ENCODE measurements at places on chromosomes 2 and 18. TPM values are rescaled to one million over a fixed set of nuclear protein-coding genes. Genes with fewer than 3 reads are reported as not detected.
A peak's percentile ranks its signal among the peaks of the same experiment; 100 is the strongest.

The ANKRD53 gene
- total RNA-seq: 1.4 TPM

The SFTPB gene
- not detected for total RNA-seq

DNA sequence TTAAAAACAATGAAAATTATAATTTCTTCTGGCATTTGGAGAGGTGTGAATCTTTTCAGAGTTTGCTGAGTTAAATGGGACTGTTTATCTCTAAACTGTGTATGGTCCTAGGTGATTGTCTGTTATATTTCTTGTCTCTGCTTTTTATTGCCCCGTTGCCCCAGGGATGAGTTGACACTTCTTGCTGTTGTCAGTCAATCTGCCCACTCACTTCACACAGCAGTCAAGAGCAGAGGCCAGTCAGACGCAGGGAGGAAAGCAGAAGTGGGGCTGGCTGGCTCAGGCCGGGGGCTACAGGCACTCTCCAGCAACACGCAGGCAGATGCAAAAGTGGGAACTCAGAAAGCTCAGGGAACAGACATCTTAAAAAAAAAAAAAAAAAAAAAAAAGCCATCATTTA lies 365.2 kb downstream of the CLIP4 start:
- DNase-seq: no peak

DNA sequence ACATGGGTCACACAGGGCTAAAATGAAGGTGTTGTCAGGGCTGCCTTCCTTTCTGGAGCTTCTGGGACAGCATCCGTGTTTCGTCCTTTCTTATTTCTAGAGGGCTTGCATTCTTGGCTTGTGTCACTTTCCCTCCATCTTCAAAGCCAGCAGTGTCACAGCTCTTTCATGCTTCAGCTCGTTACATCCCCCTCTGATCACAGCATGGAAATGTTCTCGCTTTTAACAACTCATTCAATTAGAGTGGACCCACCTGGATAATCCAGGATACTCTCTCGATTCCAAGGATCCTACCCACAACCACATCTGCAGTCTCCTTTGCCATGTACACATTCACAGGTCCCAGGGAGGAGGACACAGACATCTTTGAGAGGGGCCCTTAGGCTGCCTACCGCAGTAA lies 316.2 kb upstream of the FIGN start:
- DNase-seq: no peak

DNA sequence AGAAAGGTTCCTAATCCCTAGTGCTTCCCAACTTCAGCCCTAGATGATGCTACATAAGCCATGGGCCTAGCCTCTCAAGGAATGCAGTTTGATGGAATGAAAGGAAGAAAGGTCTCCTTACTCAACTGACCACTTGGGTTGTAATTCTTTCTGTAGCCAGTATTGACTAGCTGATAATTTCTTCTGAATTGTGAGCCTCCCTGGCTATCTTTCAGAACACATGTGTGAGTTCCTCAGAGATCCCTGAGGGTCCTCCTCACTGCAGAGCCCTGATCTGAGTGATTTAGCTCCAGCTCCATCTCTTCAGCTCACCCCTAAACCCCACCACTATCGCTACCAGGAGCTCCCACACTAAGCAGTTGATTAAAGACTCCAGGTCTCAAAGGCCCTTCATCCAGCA lies 31.5 kb downstream of the CFAP210 start:
- no peak for DNase-seq

The MRO gene
- total RNA-seq: 1.4 TPM

DNA sequence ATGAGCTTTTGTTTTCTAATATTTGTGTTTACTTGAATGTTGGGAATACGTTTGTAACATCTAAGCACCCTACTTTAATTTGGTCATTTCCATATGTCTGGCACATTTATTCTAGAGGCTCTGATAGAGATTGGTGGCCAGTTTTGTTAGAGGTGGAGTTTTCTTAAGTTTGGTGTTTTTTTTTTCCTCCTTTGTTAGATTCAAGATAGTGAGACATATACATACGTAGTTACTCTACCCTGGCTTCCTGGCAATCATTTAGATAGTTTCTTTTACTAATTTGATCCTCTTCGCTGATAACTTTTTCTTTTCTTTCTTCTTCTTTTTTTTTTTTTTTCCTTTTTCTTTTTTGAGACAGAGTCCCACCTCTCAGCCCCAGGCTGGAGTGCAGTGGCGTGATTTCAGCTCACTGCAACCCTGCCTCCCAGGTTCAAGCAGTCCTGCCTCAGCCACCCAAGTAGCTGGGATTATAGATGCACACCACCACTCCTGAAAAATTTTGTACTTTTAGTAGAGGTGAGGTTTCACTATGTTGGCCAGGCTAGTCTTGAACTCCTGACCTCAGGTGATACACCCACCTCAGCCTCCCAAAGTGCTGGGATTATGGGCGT lies 26.6 kb downstream of the SMCHD1 start:
- no peak for DNase-seq

DNA sequence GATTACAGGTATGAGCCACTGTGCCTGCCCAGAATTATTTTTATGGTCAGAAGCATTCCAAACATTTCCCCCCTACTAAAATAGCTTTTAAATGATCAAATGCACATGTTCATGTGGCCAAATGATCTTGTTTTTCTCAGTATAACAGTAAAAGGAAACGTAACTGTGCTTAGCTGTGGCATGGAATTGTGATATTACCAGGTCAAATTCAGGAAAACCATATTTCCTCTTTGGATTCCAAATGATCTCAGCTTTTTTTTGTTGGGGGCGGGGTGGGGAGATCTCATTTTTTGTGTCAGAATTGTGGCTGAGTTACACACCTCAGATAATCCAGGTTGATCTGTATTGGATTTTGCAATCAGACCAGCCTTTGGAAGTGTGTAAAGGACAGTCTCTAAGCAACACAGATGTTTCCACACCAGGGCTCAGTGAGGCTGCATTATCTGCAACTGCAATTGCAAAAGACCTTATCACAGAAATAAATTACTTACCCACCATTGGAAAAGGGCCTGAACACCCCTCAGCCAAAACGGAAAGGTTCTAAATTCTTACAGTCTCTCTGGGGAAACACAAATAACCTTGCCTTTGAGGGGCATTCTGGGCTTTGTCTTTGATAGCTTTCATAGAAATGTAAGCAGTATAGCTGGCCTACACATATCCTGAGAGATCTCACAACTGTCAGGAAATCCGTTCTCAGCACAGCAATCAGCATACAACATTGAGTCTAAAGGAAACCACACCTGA lies 8.4 kb downstream of the CASP10 start:
- DNase-seq: no peak

DNA sequence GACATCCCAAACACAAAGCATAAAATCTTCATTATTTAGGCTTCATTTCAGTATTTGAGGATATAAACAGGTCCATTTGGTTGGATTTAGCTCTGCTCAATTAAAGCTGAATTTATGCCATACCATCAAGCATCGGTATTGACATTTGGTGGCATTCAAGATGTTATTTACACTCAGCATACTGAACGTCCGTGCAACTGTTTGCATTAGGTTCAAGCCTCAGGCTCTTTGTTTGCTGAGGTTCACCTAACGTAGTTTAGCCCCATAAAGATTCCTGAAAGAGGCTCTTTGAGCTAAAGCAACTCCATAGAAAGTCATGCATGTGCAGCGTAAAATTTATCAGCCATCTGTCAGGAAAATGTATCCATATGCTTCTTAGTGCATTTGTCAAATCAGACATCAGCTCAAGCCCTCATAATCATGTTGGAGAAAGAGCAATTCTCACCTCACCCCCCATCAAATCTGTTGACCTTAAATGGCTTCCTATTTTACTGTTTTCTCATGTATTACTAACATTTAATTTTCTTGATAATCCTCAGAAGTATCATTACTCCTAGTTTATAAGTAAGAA lies 366.9 kb downstream of the EPHA4 start:
- DNase-seq: no peak

GRCh38 chr2:151637271-151637781 lies 97.0 kb downstream of the NEB start:
- no peak for DNase-seq

- no peak for DNase-seq
Measured at GRCh38 chr2:213286161-213286560, 1.9 kb downstream of the SPAG16 start.

DNA sequence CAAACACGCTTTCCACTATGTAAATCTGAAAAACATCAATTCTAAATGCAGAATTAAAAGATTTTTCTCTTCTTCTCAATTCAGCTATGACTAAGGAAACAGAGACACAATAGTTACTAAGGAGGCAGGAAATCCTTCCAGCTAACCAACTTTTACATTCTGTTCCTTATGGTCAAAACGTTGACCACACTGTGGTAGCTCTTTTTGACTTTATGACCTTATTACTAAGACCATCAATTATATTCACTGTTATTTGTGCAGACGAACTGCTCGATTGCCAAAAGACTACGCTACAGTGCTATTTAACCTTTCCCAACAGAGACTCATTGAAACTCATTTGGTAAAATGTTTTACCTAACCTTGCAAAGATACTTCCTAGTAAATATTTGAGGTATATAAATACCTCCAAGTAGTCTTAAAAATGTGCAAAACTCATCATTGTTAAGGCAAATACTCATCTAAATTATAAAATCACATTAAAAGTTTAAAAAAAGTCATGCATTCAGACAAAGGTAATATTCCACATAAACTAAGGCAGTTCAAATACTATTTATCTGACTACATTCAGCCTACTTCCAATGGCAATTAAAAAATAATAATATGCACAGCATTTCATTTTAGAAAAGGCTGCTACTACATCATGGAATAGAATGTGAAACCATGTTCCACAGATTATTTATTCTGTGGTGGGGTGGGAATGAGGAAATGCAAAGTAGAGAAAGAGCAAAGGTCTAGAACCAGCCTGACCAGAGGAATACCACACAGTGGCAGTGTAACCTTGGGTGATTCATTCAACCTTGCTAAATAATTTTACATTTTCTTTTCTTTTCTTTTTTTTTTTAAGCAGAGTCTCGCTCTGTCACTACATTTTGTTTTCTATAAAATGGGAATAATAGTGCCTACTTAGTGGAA lies 139.9 kb downstream of the THADA start:
- DNase-seq: no peak

DNA sequence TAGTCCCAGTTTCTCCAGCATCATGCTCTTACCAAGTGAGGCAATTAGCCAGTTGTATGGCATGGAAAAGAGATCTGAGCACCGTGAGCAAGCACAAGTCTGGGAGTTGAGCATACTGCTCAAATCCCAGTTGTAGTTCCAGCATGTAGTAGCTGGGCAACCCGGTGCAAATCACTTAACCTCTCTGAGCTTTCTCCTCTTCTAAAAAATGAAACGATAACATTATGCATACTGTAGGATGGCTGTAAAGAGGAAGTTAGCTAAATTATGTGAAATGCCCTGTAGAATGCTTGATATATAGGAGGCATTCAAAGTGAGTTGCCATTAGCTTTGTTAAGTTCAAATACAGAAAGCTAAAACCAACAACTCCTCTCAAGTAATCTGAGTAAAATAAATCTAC lies 164.0 kb upstream of the ZEB2 start:
- no peak for DNase-seq

The CNDP1 gene
- total RNA-seq: not detected

- DNase-seq: no peak
Measured at GRCh38 chr2:60633615-60634014, 80.2 kb upstream of the BCL11A start.

The CYRIA gene
- total RNA-seq: 23.5 TPM

GRCh38 chr18:67545681-67546080 lies 29.2 kb upstream of the DSEL start:
- no peak for DNase-seq

The FZD7 gene
- 32.0 TPM for total RNA-seq

DNA sequence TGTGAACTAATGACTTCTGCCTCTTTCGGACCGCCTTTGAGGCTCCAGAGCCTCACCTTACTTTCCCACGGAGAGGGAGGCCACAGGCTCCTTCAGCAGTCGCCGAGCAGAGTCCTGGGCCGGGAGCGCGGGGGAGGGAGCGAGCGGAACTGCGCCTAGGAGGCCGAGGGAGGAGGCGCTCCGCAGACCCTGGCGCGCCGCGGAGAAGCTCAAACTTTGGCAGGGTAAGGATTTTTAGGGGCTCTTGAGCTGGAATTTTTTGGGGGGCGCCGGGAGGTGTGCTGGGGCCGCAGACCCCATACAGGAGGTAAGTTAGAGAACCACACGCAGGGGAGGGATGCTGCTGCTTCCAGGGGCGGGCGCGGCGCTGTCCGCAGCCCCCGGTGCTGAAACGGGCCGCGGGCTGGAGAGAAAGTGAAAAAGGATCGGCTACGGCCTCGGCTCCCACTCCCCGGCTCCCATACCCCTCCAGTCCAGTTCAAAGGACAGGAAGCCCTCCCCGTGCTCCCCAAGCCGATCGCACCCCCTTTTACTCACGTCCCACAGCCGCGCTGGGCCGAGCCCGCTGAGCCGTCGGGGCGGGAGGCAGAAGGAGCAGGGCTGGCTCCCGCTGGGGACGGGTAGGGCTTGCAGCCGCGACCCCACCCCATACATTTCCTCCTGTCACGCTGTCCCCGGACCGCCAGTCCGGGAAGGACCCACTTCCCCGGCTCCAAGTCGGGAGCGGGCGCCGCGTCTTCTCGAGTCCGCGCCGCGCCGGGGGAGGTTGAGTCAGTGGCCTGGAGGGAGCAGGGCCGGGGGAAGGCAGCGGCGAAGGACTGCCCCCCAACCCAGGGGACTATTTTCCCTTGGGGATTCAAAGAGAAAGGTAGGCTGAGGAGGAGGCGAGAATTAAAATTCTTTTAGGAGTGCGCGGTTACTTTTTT lies at the start of gene CNGA3:
CNGA3 (plus strand) TSS at position 146 of the 926 bp plus-strand sequence. CDS start 23,520 bp downstream, outside the sequence.
- peak; percentile 78 for DNase-seq

The QPCT gene
- 4.3 TPM for total RNA-seq

GRCh38 chr2:106195456-106195855 lies 1.4 kb upstream of the UXS1 start:
- no peak for DNase-seq

DNA sequence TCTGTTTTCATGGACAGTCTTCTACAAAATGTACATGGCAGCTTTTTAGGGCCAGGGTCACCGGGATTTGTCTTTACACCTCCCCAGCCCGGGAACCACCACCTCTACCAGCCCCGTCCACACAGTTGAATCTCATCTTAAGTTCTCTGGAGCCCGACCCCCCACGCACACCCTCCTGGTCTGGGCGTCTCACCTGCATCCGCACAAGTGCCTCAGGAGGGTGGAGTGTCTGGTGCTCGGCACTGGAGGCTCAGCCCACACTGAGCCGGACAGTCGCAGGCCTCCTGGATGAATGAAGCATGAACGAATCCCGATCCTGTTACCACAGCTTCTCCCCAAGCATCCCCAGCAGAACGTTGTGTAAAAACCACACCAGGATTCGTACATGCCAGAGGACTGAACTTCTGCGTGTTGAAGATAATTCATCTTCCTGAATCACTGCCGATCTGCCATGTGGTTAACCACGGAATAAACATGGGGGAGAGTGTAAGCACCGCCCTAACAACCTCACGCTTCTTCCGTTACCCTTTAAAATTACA lies 162.0 kb downstream of the RTP5 start:
- DNase-seq: peak; percentile 47

DNA sequence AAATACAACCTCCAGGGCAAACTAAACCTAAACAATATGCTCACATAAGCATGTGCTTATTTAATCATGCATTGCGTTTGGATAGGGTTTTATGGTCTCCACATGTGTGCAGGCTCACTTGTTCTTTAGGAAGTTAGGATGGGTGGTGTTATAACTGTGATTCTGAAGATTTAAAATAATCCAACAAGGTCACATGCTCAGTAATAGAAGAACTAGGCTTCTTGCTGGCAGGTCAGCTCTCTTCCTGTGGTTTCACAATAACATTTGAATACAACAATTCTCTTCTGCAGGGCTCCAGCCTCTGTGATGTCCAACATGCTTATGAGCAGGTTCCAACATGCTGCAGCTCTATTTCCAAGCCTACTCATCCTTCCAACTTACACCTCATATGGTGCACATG lies 84.0 kb downstream of the MYL12B start:
- DNase-seq: no peak

All from posterior vena cava (tissue), 2 donors.